Activated T-helper 1 cell treated with anti-CD3 and anti-CD28 coated beads, Interleukin-2, amount 50 U/mL, for 16 hours (primary cell): ENCODE measurements at places on chromosomes 3 and 15.

GRCh38 chr3:100081986-100082692, 32.2 kb downstream of the FILIP1L start:
- no peak for DNase-seq

DNA sequence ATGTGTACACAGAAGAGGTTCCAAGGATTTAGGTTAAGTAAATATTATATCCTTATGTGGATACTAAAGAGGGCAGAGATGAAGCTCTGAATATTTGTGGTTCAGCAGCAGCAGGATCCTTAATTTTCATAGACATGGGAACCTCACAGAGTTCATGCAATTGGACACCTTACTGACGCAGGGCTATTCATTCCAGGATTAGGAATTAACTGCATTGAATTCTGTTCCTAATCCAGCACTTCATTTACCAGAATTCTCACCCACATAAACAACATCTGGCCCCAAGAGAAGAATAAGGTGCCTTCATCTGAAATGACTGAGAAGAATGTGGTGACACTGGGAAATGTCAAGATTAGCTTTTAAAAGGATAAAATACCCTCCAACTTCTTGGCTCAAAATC, 62.4 kb downstream of the ADAMTS9 start:
- no peak for DNase-seq

DNA sequence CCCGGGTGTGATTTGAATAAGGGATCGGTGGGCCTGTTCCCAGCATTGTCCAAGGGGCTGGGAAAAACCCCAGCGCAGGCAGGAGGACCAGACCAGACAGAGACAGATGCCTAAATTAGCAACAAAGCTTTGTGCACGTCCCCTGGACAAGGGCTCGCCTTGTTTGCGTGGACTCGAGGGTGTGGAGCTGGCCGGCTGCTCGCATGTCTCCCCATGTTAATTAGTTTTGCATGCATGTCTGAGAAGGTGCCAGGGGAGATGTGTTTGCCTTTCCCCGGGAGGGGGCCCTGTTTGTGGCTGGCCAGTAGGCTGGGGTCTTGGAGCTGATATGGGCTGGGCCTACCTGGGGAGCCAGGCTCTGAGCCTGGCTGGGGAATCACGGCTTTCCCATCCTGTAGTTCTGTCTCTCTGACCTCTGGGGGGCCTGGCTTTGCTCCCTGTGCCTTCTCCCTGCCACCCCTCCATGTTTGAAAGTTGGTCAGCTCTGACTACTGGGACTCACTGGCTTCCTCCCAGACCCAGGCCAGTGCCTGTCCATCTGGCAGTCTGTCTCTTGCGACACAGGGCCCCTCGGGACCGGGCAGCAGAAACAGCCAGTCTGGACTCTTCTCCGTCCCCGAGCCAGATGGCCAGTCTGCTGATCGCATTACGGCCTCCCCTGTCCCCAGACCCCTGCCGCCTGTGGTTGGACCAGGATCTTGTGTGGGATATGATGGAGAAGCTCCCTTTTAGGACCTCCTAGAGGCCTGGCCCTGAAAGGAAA, 55.4 kb upstream of the POLG start:
- DNase-seq, result no peak

DNA sequence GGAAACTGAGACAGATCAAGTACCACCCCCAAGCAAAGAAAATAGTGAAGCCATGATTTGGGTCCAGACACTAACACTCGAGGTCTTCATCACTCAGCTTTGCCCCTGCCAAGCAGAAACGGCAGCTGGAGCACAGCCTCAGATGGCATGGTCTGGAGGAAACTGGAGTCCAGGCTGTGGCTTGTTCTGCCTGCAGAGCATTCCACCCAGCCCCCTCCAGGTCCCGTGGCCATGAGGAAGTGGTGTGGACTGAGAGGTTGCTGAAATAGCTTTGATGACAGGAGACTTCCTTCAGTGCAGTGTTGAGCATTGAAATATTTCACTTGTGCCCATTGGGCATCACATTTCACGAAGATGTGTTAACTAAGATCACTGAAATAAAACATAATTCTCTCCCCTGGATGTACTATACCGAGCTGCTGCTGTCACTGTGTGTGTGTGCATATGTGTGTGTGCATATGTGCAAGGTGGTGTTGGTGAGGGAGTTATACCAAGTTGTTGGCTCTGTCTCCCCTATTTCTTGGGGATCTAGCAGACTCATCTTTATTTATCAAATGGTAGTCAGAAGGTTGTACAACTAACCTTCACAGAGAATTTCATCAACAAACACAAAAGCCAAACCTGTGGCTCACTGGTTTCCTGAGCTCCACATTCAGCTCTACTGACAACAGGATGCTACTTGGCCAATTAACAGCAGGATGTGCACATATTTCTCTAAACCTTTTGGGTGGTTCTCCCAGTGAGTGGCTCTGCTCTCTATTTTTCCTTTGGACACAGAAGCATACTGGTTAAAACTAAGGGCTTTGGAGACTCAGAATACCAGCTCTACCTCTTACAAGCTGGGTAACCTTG, 660.1 kb upstream of the CFAP20DC start:
- no peak for DNase-seq

DNA sequence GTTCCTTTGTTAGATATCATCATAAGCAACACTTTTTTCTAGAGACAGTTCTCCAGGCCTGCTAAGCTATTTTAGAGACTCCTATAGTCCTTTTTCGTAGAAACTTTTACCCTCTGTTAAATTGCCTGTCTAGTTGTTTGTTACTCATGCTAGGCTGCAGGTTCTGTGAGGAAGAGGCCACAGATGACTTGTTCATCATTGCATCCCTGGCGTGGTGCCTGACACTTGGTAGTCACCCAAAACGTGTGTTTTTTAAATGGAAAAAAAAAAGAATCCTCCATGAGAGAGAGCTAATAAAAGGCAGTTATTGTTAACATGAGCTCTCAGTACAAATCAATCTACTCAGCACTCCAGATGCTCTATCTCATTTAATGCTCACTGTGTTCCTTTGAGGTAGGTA, 35.1 kb downstream of the CCDC54 start:
- no peak for DNase-seq

DNA sequence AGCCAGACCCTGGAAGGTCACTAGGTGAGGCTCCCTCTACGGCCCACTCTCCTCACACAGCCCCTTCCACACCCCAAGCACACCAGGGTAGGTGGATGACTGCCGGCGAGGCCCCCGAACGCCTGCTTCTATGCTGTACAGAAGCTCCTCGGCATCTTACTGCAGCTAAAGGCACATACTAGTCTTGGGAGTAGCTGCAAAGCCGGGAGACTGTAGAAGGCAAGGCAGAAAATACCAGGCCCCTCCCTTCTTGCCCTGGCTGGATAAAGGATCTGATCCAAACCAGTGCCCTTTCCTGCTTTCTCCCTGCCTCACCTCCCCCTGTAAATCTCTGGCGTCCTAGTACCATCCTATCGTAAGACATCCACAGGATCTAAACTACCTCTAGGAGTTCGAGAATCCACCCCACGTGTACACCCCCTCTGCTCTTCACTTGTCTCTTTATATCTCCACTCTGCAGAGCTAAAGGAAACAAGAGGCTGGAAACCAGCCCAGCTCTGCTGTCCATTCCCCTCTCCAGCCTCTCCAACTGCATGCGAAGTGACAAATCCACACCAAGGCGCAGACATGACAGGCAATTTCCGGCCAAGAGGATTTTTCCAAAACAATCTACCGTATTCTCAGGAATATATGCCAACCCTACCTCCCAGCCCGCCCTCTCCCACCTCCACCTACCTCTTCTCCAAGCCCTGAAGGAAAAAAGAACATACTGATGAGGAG, 11.8 kb downstream of the TNK2 start:
- DNase-seq, result no peak

DNA sequence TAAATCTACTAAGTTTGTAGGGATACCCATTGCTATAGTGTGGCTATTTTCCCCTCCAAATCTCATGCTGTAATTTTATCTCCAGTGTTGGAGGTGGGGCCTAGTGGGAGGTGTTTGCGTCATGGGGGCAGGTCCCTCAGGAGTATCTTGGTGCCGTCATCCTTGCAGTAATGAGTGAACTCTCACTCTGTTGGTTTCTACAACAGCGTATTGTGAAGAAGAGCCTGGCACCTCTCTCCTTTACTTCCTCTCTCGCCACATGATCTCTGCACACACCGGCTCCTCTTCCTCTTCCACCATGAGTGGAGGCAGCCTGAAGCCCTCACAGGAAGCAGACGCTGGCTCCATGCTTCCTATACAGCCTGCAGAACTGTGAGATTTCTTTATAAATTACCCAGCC, 34.0 kb upstream of the TRPM1 start:
- DNase-seq, result no peak

DNA sequence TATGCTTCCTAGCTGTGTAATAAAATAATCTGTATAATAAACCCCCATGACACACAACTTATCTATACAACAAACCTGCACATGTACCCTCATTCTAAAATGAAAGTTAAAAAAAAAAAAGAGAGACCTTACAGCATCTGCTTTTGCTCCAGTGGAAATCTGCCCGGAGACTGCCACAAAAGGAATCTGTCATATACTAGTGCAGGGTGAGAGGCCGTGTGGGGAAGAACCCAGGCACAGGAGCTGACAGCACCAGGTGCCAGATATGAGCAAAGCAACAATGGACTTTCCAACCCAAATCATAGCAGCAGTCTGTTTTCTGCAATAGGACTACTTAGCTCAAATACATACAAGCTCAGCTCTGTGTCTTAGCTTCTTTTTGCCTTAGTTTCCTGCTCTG, 346.5 kb downstream of the ROBO1 start:
- DNase-seq, result no peak

DNA sequence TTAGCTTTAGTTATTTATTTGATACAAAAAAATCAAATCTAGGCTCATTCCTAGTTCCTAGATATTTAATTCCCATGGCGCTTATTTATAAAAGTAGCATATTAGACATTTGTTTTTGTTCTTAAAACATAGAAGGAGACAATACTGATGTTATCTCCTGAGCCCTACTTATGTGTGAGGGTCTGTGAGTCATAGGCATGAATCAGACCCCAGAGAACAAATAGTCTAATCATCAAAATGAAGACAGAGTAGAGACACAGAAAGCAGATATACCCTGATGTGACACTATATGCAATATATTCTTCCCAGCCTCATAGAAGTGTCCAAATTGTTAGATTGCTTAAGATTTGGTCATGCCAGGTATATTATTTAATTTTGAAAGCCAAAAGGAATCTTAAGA, 44.9 kb downstream of the PEX5L start:
- DNase-seq, result no peak

DNA sequence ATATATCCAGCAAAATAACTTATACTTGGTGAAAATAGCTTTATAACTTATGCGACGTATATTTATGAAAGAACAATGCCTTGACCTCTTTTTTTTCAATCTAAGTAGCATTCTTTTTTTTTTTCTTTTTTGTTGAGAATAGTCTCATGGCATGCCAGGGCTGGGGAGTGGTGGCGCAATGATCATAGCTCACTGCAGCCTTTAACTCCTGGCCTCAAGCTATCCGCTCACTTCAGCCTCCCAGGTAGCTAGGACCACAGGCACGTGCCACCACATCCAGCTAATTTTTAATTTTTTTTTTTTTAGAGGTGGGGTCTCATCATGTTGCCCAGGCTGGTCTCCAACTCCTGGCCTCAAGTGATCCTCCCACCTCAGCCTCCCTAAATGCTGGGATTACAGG, 43.5 kb downstream of the RAB8B start:
- DNase-seq, result no peak

- DNase-seq, result no peak
Measured at GRCh38 chr15:65105038-65105437, 10.0 kb downstream of the UBAP1L start.

DNA sequence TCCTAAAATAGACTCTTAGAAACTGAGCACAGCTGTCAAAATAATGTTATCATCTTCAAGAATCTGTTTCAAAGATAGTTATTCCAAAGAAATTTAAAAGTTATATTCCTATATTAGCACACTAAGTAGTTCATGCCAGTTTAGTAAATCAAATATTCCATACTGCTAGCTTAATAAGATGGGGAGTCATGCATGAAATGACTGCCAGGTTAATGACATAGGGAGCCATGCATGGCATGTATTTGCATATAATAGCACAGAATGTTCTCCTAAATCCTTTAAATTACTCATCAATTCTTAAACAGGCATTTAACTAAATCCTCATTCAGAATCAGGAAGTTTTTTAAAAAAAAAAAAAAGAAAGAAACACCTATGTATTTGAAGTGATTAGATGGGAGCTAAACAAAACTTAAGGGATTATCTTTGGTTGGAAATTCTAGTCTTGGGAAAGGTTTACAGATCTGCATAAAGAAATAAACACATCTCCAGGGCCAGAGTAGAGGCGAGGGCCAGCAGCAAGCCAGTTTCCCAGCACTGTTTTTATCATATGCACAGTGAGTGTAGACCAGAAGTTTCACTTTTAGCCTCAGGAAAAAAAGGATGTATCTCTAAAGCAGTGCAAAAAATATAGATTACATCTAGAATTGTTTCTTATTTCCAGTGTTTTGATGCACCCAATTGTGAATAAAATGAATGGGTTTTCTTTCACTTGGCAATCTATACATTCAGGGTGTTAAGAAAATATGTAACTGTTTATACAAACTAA, 366.4 kb upstream of the AGTR1 start:
- no peak for DNase-seq
